Forelimb muscle (tissue), 1 donor: ENCODE measurements at places on chromosomes 5 and 9.

GRCh38 chr9:101486693-101487442, 46.8 kb upstream of the RNF20 start:
- DNase-seq = no peak

GRCh38 chr5:125863579-125863978, 559.6 kb upstream of the GRAMD2B start:
- no peak for DNase-seq

GRCh38 chr5:176994460-176995121, 12.0 kb downstream of the UIMC1 start:
- DNase-seq = no peak

DNA sequence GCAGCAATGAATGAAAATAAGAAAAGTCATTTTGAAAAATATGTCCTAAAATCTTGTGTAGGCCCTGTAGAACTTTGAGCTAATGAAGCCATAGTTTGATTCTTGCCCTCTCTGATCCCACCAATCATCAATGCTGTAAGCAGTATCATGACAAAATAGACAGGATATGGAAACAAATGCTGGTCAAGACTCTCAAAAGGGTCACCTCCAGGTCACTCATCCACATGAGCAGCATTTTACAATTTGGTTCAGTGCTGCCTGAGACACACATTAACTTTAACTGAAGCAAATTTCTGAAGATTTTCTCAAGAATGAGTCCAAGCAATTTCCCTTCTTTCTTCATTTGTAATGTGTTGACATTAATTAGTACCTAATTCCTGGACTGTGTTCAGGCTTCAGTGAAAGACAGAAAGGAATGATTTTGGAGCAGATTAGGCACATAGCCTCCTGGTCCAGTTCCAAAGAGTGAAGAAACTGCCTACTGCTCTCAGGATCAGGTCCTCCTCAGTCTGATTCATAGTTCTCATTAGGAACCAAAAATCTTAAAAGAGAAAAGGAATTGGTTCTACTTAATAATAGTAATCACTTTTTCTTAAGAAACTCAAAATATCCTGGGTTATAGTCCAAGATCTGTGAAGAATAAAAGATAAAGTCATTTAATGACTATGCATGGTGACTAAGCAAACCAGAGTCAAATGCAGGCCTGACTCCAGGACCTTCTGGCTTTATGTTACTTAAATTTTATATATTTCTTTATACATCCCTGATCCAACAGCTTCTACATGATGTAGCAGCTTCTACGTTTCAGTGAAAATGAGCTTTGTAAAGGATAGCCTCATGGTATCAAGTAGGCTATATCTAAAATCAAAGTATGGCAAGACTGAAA, 192.1 kb upstream of the RGMB start:
- no peak for DNase-seq

- no peak for DNase-seq
These were observed 17.0 kb downstream of the FGFR4 start for GRCh38 chr5:177103523-177104253.
